HuH-7 (cell line): ENCODE measurements at places on chromosomes 6 and 20.

GRCh38 chr20:63215101-63216040 is 560 bp downstream of the YTHDF1 start:
- peak; percentile 96 for DNase-seq

DNA sequence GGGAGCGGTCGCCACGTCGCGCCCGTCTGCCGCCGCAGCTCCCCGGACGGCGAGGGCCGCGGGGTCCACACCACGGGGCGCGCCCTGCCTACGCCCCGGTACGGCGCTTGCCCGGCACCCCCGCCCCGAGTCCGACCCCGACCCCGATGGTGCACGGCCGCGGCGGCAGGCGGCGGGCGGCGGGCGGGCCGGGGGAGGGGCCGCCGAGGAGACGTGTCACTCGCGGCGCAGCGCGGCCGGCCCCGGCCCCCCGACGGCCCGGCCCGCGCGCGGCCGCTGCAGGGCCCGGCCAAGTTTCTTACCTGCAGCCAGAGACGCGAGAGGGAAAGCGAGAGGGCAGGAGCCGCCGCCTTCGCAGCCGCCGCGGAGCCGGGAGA is 328 bp downstream of the RRBP1 start:
- DNase-seq: no peak

DNA sequence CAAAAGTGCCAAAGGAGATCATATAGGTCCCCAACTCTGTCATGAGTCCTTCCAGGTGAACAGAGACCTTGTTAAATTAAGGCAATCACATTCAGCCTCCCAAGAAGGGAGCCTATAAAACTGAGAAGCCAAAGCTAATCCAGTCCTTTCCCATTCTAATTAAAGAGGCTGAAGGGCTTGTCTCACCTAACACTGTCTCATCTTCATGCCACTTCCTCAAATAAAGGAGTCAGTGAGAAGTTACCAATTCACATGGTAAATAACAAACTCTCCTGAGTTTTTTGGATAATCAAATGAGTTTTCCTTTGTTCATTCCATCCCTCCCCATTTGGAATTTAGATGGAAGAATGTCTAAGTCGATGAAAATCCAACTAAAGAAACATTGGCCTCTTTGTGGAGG is 242.8 kb downstream of the UST start:
- no peak for DNase-seq

DNA sequence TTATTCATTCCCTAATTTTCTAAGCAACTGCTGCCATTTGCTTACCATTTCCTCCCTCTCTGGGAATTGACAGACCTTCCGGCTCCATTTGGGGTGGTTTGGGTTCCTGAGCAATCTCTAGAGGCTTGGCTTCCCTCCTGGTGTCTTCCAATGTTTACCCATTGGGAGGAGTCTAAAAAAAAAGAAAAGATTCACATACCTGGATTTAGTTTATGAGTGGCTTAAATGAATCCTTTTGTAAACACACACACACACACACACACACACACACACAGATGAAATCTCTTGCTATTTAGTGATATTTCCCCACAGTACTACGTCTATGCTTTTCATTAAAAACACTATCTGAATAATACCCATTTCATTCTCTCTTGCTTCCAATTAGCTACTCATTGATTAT is 48.3 kb upstream of the TRAF3IP2 start:
- DNase-seq: no peak

- DNase-seq: peak; percentile 64
Measured at GRCh38 chr20:1266167-1266973, at the start of gene SNPH. Gene SNPH (plus strand): TSS chr20:1266294. CDS start chr20:1296240, 29,946 bp downstream.

DNA sequence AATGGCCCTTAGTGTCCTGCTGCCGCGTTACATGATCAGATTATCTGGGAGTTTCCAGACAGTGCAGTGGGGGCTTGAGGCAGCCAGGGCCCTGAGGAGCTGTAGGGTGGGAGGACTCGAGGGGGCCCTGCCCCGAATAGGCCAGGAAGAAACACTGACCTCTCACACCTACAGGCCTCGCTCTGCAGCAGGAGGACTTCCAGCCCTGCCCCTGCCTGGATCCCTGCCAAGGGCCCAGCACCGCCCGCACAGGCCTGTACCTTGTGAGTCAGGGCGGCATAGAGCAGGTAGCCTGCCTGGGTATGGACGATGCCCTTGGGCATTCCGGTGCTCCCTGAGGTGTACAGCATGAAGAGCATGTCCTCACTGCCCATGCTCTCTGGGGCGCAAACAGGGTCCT is 30.1 kb upstream of the APMAP start:
- DNase-seq: no peak

DNA sequence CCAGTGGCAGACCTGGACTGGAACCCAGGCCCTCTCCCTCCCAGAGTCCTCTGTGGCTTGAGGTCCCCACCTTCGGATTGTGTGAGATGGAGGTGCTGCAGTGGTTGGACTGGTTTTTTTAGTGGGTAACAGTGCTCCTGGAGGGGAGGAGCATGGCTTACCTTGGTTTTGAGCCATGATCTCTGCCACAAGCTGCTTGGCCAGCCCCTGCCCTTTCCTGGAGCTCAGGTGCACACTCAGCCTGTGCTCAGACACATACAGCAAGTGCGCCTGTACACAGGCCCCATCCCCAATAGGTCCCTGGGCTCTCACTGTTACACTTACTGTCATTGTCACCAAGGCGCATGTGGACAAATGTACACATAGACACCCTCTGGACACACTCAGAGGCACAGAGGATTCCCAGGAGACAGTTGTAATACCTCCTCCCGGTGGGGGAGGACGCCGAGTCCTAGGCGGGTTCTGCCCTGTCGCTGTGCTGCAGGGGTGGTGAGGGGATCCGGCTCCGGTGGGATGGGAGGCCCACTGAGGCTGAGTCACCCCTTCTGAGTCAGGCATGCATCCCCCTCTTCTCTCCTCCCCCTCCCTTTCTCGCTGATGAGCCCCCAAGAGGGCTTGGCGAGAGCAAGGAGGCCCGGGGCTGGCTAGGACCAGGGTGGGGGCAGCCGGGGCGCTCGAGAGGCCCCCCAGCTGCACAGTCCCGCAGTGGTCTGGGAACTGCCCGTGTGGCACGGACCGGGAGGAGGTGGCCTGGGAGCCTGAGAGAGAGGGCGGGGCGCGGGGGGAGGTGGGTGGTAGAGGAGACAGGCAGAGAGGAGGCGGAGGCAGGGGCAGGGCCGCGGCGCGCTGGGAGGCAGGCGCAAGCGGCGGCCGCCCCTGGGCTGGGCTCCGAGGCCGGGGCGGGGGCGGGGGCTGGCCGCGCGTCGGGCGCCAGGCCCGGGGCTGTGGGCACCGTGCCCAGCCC is 522 bp upstream of the EPB41L1 start:
- peak; percentile 77 for DNase-seq

GRCh38 chr6:46217671-46218131 is 46.9 kb upstream of the ENPP5 start:
- no peak for DNase-seq

DNA sequence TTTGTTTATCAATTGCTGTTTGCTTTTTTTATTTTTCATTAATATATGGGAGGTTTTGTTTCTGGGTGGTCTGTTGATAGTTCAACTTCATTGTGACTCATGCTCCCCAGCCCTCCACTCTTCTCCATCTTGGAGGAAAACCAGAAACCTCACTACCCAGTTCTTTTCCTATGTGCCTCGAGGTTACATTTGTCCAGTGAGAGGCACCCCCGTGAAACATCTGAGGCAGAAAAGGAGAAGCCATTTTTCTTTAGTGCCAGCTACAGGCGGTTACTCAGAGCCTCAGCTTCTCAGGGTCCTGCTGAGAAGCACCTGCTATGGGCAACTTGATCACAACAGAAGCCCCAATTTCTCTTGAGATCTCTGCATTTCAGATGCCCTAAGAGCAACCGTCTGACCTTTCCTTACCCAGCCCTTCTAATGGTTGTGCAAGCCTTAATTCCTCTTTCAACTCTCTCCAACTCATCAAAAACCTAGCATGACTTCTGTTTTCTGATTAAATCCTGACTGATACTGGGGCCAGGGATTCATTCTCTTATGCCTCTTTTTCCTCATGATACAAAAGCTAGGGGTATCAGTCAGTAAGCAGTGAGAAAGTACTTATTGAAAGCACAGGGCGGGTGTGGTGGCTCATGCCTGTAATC is 144.6 kb downstream of the ELOVL4 start:
- no peak for DNase-seq

DNA sequence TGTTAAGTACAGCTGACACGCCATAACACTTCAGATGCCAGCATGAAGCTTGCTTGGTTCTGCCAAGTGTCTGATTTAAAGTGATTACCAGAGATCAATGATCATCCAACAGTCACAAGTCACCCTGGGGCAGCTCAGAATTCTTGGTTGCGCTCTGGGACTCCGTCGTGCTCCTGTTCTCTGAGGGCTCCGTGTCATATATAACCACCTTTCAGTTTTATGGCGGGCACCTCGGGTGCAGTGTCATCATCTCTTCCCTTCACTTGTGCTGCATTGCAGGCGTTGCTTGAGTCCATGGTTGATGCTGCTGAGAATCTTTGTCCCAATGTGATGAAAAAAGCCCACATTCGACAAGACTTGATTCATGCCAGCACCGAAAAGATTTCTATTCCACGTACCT is 101.4 kb upstream of the SCGN start:
- no peak for DNase-seq

GRCh38 chr20:60559462-60559861 is 601.2 kb downstream of the CDH26 start:
- DNase-seq: no peak

DNA sequence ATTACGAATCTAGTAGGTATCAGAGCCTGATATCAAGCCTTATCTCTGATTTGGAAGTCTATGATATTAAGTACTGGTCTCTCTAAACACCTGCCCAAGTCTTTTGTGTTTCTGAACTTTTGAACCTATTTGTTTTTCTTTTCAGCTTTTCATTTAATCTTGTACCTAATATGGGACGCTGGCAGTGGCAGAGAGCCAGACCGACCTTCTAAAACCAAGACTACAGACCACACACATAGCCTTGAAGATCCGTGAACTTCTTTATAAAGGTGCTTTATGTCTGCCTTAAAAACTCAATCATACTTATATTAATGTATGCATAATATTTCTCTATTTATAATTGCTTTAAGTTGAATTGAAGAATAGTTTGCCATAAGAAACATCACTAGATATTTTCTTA is 12.6 kb upstream of the PTCHD4 start:
- no peak for DNase-seq

- DNase-seq: no peak
Measured at GRCh38 chr20:19975436-19975799, 41.7 kb upstream of the NAA20 start.

GRCh38 chr6:150252714-150253444 is 110.0 kb downstream of the PPP1R14C start:
- DNase-seq: no peak

- peak; percentile 38 for DNase-seq
Measured at GRCh38 chr6:27630727-27631608, 158.1 kb upstream of the ZNF184 start.

- no peak for DNase-seq
Measured at GRCh38 chr6:38209371-38210260, 390.1 kb downstream of the ZFAND3 start.

GRCh38 chr6:29577544-29577943 is 7.4 kb upstream of the OR2H2 start:
- DNase-seq: no peak

GRCh38 chr20:51360451-51361201 is 181.9 kb downstream of the NFATC2 start:
- no peak for DNase-seq

- DNase-seq: no peak
Measured at GRCh38 chr20:57410398-57410920, 19.3 kb downstream of the RBM38 start.

- DNase-seq: no peak
Measured at GRCh38 chr20:19817017-19817416, 59.0 kb downstream of the RIN2 start.

DNA sequence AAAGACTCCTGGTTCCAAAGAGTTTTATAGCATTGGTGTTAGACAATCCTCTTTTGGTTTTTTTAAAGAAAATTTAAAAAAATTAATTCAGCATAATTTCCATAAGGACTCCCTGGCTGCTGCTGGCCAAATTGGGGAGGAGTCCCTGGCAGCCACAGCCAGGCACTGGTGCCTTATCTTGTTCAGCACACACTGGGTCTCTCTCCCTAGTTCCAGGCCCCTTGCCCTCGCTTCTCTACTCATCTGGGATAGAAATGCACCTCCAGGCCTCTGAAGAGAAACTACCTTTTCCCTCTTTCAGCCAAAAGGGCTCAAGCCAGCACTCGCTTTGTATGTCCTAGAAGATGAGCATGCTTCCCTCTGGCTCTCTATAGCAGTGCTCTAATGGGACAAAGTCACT is 13.4 kb upstream of the MAPK13 start:
- DNase-seq: no peak

GRCh38 chr6:72950114-72950860 is 275.0 kb downstream of the KHDC1L start:
- no peak for DNase-seq

- no peak for DNase-seq
Measured at GRCh38 chr6:45613656-45614055, 235.9 kb upstream of the SUPT3H start.
